ENCODE measurements at places on chromosomes 1 and 21.

- no peak for DNase-seq
Measured at GRCh38 chr1:6922096-6922931, 137.1 kb downstream of the CAMTA1 start.

GRCh38 chr1:21857840-21858670, 46.0 kb downstream of the LDLRAD2 start:
- no peak for DNase-seq

- no peak for DNase-seq
Measured at GRCh38 chr1:168529518-168529917, 14.3 kb downstream of the XCL2 start.

DNA sequence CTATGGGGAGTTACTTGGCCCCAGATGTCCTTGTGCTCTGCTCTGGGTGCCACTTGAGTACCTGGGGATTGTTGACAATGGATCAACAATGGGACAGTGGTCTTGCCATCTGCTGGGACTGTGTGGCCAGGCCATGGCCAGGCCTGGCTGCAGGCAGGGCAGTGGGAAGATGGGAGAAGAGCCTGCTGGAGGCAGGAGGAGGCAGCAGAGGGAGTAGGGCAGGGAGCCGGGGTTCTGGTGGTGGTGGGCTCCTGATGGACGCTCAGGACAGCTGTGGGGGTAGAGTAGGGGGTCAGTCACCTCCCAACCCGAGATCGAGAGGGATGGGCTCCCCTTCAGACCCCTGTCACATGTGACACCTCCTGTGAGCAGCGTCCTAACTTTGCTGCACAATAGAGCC, 81.0 kb downstream of the ARHGEF10L start:
- DNase-seq = no peak

GRCh38 chr1:20470194-20470593, 15.8 kb downstream of the CAMK2N1 start:
- DNase-seq = no peak

GRCh38 chr1:27601771-27602461, 2.0 kb downstream of the AHDC1 start:
- no peak for DNase-seq
